Head of caudate nucleus (tissue), 42 donors: ENCODE measurements at places on chromosomes 7 and 10.
A peak's percentile ranks its signal among the peaks of the same experiment; 100 is the strongest.

DNA sequence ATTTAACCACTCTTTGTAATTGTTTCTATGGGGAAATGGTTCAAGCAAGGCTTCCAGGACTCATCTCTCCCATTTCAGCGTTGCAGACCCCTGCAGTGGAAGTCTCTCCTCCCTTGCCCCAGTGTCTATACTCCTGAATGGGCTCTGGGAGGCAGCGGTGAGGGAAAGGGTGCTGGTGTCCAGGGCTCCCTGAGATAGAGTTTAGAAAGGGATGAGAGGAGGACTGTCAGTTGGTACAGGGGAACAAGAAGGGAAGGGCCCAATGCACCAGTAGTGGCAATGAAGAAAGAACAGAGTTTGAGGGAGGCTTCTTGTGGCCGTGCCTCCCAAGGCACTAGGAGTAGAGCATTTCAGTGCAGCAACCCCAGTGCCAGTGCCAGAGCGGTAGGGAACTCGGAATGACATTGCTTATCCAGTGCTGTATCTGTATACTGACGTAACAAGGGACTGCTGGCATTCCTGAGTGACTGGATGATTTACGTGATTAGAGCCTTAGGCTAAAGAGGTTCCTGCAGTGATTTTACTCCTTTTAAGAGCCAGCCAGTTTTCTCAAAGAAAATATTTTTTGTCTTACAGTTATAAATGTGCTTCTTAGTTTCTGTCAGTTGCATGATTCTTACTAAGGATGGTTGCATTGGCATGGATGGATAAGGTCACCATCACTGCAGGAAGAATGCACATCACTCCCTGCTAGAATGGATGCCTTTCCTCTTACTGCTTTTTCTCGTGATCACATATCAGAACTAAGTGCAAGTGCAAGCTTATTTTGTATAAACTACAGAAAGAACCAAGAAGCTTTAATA is 28.0 kb downstream of the PRPF18 start:
- no peak for DNase-seq

- DNase-seq = peak; percentile 57
Measured at GRCh38 chr7:158544708-158545107, 42.9 kb downstream of the PTPRN2 start.

- DNase-seq = no peak
Measured at GRCh38 chr7:28222636-28223035, 42.0 kb upstream of the JAZF1 start.

DNA sequence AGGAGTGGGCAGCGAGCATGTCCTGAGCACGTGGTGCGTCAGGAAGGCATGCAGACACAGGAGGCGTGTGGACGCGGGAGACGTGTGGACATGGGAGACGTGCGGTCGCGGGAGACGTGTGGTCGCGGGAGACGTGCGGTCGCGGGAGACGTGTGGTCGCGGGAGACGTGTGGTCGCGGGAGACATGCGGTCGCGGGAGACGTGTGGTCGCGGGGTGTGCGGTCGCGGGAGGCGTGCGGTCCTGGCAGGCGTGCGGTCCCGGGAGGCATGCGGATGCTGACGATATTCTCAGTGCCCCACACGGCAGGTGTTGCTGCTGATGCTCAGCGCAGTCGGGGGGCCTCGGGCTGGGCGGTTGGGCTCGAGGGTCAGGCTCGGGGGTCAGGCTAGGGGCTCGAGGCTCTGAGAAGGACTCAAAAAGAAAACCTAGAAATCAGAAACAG is 94.2 kb downstream of the NKX6-2 start:
- DNase-seq = no peak
